HuH-7 (cell line): ENCODE measurements at places on chromosomes 12 and 14.

DNA sequence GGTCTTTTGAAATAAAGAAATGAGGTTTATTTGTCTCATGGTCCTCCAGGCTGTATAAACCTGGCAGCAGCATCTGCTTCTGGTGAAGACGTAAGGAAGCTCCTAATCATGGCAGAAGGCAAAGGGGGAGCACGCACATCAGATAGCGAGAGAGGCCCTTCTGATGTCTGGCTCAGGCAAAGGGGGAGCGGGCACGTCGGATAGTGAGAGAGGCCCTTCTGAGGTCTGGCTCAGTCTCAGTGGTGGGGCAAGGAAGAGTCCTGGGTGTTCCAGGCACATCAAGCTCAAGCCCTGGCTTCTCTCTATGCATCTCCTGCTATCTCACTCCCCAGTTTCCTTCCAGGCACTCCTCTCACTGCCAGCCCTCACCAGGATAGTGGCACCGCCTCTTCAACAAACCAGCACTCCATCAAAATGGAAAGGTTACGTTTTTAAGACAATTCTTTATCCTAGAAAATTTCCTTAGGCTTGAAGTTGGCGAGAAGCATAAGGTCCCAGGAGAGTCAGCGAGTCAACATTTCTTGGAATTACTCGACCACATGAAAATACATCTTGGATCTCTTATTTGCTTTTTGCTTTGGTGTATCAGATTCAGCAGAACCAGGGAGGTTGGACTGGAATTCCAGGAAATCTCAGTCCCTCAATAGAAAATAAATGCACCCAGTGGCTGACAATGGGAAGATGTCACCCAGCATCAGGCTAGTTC is 189.6 kb upstream of the TMEM132C start:
- no peak for DNase-seq

DNA sequence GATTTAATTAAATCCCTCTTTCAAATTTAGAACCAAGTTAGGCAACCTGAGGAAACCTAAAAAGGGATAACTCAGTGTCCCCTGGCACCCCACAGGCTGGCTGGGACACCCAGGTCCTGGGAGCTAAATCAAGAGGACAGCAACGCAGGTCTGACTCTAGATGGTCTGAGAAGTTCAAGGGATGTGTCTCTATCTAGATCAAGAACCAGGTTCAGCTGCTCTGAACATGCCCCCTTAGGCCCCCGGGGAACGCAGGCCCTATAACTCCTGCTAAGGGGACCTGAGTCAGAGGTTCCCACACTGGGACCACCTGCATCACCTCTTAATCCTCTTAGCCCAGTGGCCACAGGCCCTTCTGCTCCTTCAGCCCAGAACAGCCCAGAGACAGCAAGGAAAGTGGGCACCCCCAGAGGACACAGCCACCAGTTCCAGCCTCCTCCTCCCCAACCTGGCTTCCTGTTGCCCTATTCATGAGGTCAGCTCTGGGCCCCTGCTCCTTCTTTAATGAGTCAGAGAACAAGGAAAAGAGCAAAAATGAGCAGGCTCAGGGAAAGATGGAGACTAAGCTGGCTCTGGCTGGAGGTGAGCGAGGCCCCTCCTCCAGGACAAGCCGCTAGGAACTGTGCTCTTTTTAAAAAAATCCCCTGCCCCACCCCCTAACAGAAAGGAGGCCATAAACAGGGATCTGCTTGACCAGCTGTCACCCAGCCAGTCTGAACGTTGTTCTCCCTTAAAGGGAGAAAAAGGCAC is 10.8 kb downstream of the PITPNM2 start:
- no peak for DNase-seq

GRCh38 chr12:7061138-7061537 is 620 bp downstream of the C1S start:
- no peak for DNase-seq

DNA sequence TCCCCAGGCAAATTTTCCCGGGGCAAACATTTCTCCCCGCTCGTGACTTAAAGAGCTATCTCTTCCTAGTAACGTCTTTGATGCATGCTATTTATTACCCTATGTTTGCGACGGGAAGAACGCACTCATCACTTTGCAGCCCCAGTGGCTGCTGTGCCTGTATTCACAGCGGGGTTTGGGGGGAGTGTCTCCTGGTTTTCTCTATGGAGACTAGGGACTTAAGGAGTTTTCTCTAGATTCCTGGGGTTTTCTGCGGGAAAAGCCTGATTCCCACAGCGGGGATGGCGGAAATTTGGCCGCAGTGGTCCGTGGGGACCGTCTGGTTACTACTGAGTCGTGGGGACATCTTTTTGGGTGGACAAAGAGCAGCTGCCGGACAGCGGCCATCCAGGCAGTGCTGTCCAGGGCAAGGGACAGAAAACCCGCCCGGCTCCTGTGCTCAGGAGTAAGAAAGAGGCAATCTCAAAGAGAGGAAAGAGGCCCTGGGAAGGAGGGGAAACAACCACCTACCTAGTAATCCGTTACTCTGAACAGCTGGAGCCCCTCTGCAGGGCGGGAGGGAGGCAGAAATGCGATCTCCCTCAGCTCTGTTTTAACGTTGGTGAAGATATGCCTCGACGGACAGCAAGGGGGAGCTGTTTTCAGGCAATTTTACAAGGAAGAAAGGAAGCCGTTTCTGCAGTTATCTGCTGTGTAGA is 771 bp upstream of the AVPR1A start:
- DNase-seq: peak; percentile 61

GRCh38 chr12:19885093-19885812 is 446.0 kb downstream of the AEBP2 start:
- DNase-seq: no peak

GRCh38 chr12:112303004-112303403 is 79.2 kb downstream of the HECTD4 start:
- DNase-seq: no peak

DNA sequence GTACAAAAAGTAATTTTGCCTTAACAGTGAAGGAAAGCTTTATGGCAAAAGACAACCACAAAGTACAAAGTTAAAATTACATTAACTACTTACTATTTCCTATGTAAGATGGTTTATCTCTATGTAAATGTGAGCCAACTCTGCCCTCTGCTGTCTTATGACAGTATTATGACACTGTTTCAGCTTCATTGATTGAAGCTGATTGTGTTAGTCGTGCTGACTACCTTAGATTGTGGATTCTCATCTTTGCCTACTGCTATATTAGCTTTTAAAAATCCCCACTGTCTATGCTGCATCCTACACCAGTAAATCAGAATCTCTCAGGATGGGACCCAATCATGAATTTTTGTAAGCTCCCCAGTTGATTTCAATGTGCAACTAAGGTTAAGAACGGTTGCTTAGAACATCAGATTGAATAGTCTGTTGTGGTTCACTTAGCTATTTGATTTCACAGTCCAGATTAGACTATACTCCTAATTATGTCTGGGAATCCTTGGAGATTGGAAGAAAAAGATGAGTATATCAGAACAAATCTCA is 12.2 kb upstream of the SPTB start:
- no peak for DNase-seq

- no peak for DNase-seq
These were observed 45.7 kb upstream of the PRMT8 start for GRCh38 chr12:3445119-3445978.

DNA sequence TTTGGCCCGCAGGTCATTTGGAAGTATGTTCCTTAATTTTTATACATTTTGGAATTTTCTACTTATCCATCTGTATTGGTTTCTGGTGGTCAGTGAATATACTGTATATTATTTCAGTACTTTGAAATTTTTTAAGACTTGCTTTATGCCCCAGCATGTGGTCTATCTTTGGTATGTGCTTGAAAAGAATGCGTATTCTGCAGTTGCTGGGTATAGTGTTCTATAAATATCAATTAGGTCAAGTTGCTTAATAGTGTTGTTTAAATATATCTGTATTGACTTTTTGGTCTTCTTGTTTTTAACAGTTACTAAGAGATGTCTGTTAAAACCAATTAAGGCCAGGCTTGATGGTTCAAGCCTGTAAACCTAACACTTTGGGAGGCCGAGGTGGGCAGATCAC is 21.7 kb upstream of the SIX1 start:
- no peak for DNase-seq

- DNase-seq: no peak
These were observed 7.1 kb upstream of the PRPH start for GRCh38 chr12:49287876-49288275.

DNA sequence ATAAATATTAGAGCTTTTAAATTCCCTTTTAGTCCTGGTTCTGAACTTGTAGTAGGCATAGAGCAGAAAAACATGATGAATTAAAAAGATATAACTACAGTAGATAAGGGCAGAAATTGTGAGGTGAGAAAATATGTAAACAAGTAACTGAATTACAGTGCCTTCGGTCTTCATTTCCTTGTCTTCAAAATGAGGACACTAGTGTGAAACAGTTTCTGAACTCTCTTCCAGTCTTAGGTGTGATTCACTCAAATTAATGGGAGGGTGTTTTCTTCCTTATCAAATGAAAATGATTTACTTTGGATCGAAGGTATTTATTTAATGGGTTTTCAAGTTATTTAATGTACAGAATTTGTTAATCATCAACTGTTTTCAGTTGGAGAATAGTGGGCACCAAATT is 1.5 kb downstream of the FGD4 start:
- no peak for DNase-seq

- peak; percentile 72 for DNase-seq
These were observed 187.4 kb upstream of the NTF3 start for GRCh38 chr12:5244513-5244972.

- no peak for DNase-seq
These were observed 472.5 kb downstream of the ADAMTS20 start for GRCh38 chr12:43079476-43079875.

GRCh38 chr12:81888106-81888740 is 129.1 kb upstream of the PPFIA2 start:
- DNase-seq: no peak

GRCh38 chr12:95802482-95803270 is 12.1 kb upstream of the NTN4 start:
- no peak for DNase-seq

- DNase-seq: peak; percentile 16
These were observed 218.8 kb downstream of the BTG1 start for GRCh38 chr12:91926848-91927247.

GRCh38 chr12:23834076-23834475 is 115.4 kb downstream of the SOX5 start:
- no peak for DNase-seq

- DNase-seq: no peak
These were observed 19.7 kb upstream of the CD9 start for GRCh38 chr12:6180268-6181051.

- DNase-seq: peak; percentile 80
These were observed 11.8 kb upstream of the TTC7B start for GRCh38 chr14:90827919-90828610.

DNA sequence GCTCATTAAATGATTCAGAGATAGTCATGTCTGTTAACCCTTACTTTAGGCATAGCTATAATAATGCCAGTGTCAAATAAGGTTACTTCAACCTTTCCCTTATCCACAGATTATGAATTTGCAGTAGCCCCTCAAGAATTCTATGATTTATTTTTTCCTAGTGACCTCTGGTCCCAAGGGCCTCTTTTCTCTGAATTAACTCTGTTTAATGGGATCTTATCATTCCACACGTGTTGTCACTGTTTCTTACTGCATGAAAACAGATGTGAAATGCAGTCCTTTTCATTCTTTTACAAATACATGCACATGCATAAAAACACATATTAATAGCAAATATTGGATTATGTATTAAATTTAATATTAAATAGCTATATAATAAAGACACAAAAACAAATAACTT is 667.7 kb upstream of the FOXG1 start:
- no peak for DNase-seq

GRCh38 chr12:122090759-122091515 is 12.4 kb downstream of the MLXIP start:
- DNase-seq: no peak

DNA sequence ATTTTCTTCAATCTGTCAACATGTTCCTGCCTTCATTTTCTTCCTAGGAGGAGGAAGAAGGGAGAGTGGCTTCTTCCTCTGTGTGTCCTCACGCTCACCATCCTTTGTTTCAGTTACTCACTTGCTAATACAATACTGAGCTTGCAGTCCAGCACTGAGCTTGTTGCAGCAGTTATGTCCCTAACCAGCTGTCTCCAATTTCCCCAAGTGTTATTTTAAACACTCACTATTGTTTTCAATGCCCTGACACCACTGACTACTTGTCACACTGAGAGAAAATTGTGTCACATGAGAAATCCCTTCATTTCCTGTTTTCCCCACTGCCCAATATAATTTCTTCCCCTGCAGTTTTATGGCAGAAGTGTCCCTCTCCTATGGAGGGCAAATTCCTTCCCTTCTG is 53.4 kb downstream of the HSD17B6 start:
- DNase-seq: no peak

DNA sequence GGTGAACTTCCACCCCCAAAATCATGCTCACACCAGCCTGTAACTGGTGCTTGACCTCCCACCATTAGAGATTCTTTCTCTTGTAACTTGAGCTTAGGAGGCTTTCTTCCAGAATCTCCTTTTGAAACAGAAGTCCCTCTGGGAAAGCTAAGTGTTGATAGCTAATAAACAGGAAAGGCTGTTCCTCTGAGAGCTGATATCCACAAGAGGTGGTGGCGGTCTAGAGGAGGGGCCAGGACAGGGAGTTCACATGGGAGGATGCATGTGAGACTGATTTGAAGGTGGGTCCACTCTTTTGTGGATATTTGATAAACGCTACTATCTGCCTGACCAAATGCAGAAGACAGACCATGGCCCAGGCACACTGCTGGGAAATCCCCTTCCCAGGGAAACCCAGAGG is 10.2 kb upstream of the PRMT8 start:
- DNase-seq: no peak

DNA sequence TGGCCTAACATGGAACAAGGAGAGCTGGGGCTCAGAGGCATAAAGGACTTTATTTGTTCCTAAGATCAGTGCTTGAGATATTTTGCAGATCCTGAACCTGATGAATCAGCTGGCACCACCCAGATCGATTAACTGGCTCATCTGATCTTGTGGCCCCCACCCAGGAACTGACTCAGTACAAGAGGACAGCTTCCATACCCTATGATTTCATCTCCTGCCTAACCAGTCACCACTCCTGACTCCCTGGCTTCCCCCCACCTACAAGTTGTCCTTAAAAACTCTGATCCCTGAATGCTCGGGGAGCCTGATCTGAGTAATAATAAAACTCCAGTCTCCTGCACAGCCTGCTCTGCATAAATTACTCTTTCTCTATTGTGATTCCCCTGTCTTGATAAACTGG is 5.1 kb downstream of the C12orf56 start:
- DNase-seq: no peak

DNA sequence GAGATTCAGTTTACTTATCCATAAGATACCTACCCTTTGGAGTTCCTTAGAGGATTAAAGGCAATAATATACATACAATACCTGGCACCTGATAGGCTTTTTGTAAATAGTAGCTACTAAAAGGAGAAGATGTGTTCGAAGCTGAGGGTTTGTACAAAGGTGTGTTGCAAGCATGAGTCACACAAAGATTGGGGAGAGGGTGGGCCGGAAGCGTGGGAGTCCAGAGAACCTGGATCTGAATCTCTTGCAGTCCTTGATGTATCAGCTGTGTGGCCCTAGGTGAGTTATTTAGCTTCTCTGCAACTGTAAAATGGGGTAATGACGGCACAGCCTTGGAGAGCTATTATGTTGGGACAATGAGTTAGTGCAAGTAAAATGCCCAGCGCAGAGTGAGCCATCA is 61.6 kb upstream of the PSMC1 start:
- DNase-seq: no peak

- peak; percentile 53 for DNase-seq
These were observed at the start of gene BRI3BP for GRCh38 chr12:124993626-124994436. Gene BRI3BP, plus strand, starts transcription at chr12:124993645. Its CDS starts 146 bp downstream, at chr12:124993791.
